HepG2 (cell line): ENCODE measurements at places on chromosomes 12 and 14.

DNA sequence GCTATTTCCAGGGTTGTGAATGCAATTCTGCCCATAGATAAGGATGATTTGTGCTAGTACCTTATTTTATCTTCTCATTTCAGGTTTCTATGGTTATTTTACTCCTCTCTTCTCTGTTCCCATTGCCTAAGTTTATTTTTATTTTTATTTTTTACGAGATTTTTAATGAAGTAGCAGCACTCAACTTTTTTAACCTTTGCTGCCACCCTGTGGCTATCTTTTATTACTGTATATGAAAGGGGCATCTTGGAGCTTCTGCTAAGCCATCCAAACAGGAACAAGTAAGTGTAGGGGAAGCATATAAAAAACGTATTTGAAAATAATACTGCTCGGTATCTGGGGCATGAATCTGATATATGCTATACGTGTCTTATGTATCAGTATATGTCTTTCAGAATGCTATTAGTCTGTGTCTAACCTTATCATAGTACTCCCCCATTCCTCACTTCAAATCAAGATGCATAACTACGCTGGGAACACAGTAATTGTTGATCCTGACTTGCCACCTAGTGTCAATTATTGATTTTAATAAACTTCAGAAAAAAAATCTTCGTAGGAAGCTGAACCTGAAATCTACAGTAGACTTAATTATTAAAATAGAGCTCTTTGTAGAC lies 60.3 kb downstream of the KLRG1 start:
- no peak overlapping the region for H3K27ac ChIP-seq
- DNase-seq, result peak; percentile 46
- no peaks in the 10 kb centered on the region for H3K4me1 ChIP-seq
- H3K4me3 ChIP-seq, result no peak overlapping the region
- H3K27me3 ChIP-seq, result no peaks in the 10 kb centered on the region; the same call in 1 of the 2 replicates

DNA sequence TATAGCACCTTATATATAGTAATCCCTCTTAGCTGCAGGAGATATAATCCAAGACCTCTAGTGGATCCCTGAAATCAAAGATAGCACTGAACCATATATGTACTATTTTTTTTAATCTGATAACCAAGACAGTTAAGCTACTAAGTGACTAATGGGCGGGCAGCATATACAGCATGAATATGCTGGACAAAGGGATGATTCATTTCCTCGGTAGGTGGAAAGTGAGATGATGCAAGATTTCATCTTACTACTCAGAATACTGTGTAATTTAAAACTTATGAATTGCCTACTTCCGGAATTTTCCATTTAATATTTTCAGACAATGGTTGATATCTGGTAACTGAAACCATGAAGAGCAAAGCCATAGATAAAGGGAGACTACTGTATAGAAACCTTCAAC lies 36.2 kb downstream of the PRMT8 start:
- no peaks in the 10 kb centered on the region for H3K27me3 ChIP-seq
- no peaks in the 10 kb centered on the region for H3K36me3 ChIP-seq
- DNase-seq, result no peak
- H3K27ac ChIP-seq, result no peak overlapping the region

- DNase-seq, result no peak
- H3K36me3 ChIP-seq, result peaks cover 3% of the 10 kb centered on the region; the same call in 1 of the 3 replicates
- H3K4me1 ChIP-seq, result peaks cover 73% of the 10 kb centered on the region
- H3K27me3 ChIP-seq, result no peaks in the 10 kb centered on the region
These were observed 59.5 kb downstream of the ATP2B1 start for GRCh38 chr12:89649139-89649538.

- peak; percentile 37 for DNase-seq
- H3K27me3 ChIP-seq, result no peaks in the 10 kb centered on the region
- no peak overlapping the region for H3K4me3 ChIP-seq
These were observed 7.4 kb upstream of the EPS8 start for GRCh38 chr12:15796493-15797141.

DNA sequence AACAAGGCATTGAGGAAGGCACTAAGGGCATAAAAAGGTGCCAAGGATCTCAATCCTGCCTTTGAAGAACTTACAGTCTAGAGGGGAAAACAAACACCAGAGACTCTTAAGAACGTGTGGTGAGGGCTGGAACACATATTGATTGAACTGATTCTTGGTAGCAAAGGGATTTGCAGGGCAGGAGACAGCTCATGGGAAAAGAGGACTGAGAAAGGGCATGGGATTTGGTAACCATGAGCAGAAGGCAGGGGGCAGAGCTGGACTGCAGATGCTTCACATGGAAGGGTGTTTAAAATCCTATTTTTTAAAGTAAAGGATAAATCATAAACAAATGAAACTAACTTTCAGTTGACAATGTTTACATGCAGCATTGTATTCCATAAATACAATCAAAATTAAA lies 203.1 kb downstream of the ITPR2 start:
- H3K4me3 ChIP-seq, result no peak overlapping the region
- H3K4me1 ChIP-seq, result peaks cover 66% of the 10 kb centered on the region
- no peak for DNase-seq
- H3K36me3 ChIP-seq, result peaks cover 51% of the 10 kb centered on the region
- H3K27me3 ChIP-seq, result no peaks in the 10 kb centered on the region

GRCh38 chr14:79701371-79701770 lies 509.9 kb downstream of the DIO2 start:
- DNase-seq, result no peak
- H3K27ac ChIP-seq, result no peak overlapping the region
- H3K36me3 ChIP-seq, result no peaks in the 10 kb centered on the region
- no peak overlapping the region for H3K4me3 ChIP-seq
- H3K27me3 ChIP-seq, result no peaks in the 10 kb centered on the region
- H3K4me1 ChIP-seq, result no peaks in the 10 kb centered on the region

DNA sequence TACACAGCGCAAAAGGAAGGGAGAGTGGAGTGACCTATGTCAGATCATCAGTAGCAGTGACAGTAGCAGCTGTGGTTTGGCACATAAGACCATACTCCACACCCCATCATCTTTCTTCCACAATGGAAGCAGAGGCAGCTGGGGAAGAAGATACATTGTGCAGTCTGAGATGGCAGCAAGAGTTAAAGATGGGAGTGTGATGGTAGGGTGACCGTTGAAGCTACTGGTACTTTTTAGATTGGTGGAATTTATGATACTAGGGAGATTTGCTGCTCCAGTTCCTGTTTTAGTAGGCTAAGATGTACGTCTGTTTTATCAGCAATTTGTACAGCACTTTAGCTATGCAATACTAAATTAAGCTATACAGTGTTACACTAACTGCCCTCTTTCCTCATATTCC lies 291.0 kb downstream of the FUT8 start:
- no peak for DNase-seq
- H3K36me3 ChIP-seq, result no peaks in the 10 kb centered on the region
- H3K4me1 ChIP-seq, result no peaks in the 10 kb centered on the region
- H3K27me3 ChIP-seq, result no peaks in the 10 kb centered on the region
- H3K4me3 ChIP-seq, result no peak overlapping the region
- no peak overlapping the region for H3K27ac ChIP-seq

- no peaks in the 10 kb centered on the region for H3K27me3 ChIP-seq
- H3K4me1 ChIP-seq, result peaks cover 15% of the 10 kb centered on the region
These were observed 177.9 kb downstream of the ETV6 start for GRCh38 chr12:11827091-11828061.
